Activated T-cell treated with anti-CD3 and anti-CD28 coated beads, Interleukin-2, amount 50 U/mL, for 1 hour (primary cell): ENCODE measurements at places on chromosomes 16 and 17.

- no peak for DNase-seq
Measured at GRCh38 chr17:82560252-82560642, 40.7 kb downstream of the FOXK2 start.

DNA sequence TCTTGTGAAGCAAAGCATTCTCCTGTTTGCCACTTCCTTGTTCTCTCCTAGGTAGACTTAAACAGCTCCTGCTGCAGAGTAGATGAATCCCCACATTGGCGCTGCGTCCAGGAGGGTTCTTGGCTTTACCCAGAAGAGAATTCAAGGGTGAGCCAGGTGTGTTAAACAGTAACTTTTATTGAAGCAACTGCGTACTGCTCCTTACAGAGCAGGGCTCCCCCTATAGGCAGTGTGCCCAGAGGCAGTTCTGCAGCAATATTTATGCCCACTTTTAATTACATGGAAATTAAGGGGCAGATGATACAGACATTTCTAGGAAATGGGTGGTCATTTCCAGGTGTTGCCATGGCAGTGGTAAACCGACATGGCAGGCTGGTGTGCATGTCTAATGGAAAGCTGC lies 987.6 kb upstream of the RBFOX1 start:
- no peak for DNase-seq

DNA sequence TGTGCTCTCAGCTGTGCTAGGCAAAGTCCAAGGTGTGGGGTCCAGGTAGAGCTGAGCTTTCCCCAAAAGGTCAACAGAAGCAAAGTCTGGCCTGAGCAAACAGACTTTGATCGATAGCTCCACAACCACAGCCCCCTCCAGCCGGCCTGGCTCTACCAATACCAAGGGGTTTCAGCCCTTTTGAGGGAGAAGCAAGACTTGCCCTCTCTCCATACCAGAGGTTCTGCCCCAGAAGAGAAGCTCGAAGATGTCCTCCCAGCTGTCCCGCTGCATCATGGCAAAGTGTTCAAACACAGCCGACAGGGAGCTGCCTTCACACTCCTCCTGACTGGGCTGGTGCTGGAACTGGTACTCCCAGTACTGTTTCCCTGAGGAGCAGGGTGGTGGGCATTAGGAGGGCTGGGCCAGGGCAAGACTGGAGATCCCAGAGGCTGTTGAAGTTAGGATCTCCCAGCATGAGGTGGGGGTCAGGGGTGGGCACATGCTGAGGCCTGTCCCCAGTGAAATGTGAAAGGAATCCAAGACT lies 1.7 kb downstream of the VTN start:
- no peak for DNase-seq

- DNase-seq = no peak
Measured at GRCh38 chr17:45060382-45060796, 728 bp upstream of the NMT1 start.

- no peak for DNase-seq
Measured at GRCh38 chr17:68004201-68004600, 7.9 kb upstream of the C17orf58 start.

- DNase-seq = no peak
Measured at GRCh38 chr17:5830921-5831320, 239.3 kb upstream of the WSCD1 start.

GRCh38 chr17:42547698-42548069 lies 5.0 kb upstream of the HSD17B1 start:
- no peak for DNase-seq

- no peak for DNase-seq
Measured at GRCh38 chr17:6797718-6798351, 21.8 kb downstream of the FBXO39 start.

DNA sequence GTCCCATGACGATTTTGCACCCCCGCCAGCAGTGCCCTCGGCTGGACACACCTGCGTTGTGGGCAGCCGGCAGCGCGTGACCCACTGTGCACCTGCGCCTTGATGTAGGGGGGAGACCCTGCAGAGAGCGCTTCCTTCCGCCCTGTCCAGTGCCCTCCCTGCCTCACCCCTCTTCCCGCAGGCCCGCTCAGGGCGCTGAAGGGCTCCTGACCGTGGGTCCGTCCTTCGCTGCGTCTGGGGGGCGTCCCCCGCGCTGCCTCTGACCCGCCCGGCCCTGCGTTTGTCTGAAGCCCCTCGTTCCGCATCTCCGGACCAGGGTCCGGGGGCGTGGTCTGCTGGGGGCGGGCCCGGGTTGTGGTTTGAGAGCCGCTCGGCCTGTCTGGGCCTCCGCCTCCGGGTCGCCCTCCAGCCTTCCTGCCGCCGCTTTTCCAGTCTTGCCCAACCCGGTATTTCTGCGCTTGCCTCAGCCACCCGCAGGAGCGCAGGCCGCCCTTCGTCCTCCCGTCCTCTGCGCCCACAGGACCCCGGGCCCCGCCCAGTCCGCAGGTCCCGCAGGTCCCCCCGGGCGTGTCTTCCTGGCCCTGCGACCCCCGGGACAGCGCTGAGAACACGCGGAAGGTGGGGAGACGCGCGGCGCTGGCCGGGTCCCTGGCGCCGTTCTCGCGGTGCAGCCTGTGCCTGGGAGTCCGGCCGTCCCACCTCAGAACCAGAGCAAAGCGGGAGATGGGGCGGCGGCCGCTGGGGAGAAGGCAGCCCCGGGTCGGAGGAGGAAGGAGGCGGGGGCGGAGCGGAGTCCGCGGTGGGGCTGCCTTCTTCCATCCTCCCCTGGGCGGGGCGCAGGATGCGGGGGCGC lies 4.0 kb upstream of the IL17C start:
- peak; percentile 63 for DNase-seq

DNA sequence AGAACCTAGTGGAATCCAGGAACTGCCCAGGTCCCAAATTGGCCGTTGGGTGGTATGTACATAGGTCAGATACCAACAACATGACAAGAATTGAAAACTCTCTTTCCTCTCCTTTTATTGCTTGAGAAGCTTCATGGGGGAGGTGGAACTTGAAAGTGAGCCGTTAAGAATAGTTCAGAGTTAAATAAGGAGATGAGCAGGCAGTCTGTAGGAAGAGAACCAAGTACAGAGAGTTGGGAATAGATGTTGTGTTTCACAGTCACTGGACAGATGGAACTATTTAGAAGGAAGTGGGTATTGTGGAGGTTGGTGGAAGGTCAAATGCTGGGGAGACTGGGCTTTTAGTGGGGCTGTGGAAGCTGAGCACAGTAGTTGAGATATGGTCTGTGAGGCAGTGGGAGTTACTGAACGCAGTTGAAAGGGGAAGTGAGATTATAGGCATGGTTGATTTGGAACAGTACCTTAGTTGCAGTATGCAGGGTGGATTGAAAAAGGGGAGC lies 26.4 kb downstream of the ARHGAP44 start:
- no peak for DNase-seq

DNA sequence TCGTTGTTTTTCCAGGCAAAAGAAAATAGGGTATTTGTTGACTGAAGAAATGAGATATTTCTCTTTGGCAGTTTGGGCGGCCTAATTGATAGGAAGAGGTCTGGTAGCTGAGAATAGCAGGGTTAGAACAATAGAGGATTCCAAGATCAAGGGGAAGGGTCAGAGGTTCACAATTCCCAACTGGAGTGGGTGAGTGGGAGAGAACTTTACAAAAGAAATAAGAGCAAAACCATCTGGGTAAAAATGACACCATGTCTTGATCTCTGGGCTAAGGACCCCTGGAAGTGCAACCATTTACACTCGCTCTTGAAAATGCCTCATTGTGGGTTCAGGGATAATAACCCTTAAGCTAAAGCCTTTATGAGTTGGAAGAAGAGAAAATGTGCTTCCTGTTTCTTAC lies 180.5 kb downstream of the CDH13 start:
- DNase-seq = no peak

- no peak for DNase-seq
Measured at GRCh38 chr16:719815-720446, 1.0 kb upstream of the ANTKMT start.

GRCh38 chr16:28491230-28491969 lies 474 bp downstream of the CLN3 start:
- no peak for DNase-seq

DNA sequence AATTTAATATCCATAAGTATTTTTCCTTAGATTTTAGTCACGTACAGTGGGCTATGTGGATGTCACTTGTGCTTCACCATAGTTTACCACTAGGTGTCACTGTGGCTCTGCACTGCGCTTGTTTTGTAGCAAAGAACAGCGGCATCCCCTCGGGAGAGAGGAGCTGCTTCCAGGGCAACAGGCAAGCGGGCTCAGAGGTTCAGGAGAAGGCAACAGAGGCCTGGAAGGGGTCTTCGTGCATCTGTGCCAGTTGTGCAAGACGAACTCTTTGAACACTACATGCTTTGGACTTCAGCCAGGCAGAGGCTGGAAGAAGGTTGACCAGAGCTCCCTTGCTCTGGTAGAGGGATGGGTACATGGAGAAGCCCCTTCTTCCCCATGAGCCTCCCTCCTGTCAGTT lies 20.6 kb downstream of the CYB561 start:
- DNase-seq = peak; percentile 67
